ENCODE measurements at places on chromosomes 11 and 22. TPM values are rescaled to one million over a fixed set of nuclear protein-coding genes. Genes with fewer than 3 reads are reported as not detected.
A peak's percentile ranks its signal among the peaks of the same experiment; 100 is the strongest.

Gene SMTNL1
- total RNA-seq = not detected

Gene ZNF70
- total RNA-seq = 7.4 TPM

Gene TMPRSS4
- total RNA-seq = not detected

DNA sequence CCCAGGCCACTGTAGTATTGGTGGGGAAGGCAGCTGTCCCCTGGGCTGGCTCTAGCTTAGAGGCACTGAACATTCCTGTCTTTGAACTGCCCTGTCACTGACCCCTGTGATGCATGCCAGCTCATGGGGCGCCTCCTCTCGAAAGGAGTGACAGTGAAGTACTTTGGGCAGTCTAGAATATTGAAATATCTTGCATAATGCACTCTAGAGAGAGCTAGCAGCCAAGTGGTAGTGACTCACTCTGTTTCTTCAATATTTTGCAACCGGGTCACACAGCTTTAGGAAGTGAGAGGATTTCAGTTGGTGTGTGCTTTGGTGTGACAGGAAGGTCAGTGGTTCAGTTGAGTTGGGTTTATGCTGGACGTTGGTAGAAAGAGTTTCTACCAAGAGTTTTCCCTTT, 35.5 kb upstream of the ST14 start:
- peak; percentile 13 for DNase-seq
- peaks cover 10% of the 10 kb centered on the region for H3K4me1 ChIP-seq
- H3K4me3 ChIP-seq = no peak overlapping the region
- H3K36me3 ChIP-seq = peaks cover 34% of the 10 kb centered on the region
- peak overlapping the region; percentile 21 for H3K27ac ChIP-seq
- no peaks in the 10 kb centered on the region for H3K27me3 ChIP-seq

DNA sequence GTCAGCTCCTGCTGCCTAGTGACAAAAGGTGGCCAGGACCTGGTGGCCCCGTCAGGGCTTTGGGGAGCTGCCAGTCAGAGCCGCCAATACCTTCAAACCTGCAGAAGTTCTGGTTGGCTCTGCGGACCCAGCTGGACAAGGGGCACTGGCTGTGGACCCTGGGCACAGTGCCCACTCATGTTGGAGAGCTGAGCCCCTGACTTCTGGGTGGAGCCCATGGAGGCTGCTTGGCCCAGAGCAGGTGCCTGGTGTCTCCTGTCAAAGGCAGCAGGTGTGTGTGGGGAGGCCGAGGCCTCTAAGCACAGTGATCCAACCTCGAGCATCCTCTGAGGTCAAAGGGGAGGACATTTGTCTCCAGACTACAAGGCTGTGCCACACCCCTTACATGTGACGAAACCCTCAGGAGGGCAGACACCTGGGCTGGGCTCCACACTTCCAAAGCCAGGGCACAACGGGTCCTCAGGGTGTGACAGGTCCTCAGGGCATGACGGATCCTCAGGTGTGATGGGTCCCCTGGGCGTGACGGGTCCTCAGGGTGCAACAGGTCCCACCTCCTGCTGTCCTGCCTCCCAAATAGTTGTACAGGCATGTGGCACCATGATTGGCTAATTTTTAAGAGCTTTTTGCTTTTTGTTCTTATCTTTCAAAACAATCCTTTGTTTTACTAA, 37.0 kb downstream of the MUC2 start:
- no peak for DNase-seq
- no peak overlapping the region for H3K27ac ChIP-seq
- no peaks in the 10 kb centered on the region for H3K36me3 ChIP-seq
- H3K4me3 ChIP-seq = no peak overlapping the region

- H3K27me3 ChIP-seq = no peaks in the 10 kb centered on the region
- H3K27ac ChIP-seq = no peak overlapping the region
- DNase-seq = no peak
- H3K4me3 ChIP-seq = no peak overlapping the region
Measured at GRCh38 chr11:69393865-69394233, 87.6 kb upstream of the LINC01488 start.

DNA sequence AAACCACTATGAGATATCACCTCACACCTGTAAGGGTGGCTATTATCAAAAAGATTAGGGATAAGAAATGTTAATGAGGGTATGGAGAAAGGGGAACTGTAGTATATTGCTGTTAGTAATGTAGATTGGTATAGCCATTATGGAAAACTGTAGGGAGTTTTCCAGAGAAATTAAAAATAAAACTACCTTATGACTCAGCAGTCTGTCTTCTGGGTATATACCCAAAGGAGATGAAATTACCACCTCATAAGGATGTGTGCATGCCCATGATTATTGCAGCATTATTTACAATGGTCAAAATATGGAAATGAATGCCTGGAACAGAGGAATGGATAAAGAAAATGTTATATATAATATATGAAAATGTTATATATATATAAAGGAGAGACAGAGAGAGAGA, 303.8 kb downstream of the METTL15 start:
- H3K36me3 ChIP-seq = no peaks in the 10 kb centered on the region
- no peak for DNase-seq
- H3K27me3 ChIP-seq = no peaks in the 10 kb centered on the region
- no peaks in the 10 kb centered on the region for H3K4me1 ChIP-seq
- no peak overlapping the region for H3K4me3 ChIP-seq
- no peak overlapping the region for H3K27ac ChIP-seq

DNA sequence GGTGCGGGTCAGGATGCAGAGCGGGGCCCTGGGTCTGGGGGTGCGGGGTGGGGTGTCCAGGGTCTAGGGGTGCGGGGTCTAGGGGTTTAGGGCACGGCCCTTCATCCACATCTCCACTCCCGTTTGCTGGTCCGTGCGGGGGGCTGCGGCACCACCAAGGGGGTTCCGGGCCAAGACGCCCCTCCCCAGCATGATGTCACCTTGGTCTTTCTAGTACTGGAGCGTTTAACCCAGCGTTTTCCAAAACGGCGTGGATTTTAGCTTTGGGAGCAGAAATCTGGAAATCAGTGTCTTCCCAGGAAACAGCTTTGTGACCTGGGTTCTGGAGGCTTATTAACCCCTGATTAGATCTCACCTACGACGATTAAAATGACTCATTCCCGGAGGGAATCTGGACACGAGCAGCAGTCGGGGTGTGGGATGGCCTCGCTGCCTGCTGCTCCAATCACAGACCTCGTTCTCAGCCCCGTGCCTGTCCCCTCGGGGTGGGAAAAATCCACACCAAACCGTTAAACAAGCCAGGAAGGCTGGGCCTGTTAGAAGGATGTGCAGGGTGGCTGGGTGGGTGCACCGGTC, 759 bp downstream of the AP2A2 start:
- H3K4me3 ChIP-seq = peak overlapping the region; percentile 54
- H3K36me3 ChIP-seq = no peaks in the 10 kb centered on the region
- H3K27ac ChIP-seq = peak overlapping the region; percentile 50
- H3K4me1 ChIP-seq = peaks cover 30% of the 10 kb centered on the region
- DNase-seq = peak; percentile 49

DNA sequence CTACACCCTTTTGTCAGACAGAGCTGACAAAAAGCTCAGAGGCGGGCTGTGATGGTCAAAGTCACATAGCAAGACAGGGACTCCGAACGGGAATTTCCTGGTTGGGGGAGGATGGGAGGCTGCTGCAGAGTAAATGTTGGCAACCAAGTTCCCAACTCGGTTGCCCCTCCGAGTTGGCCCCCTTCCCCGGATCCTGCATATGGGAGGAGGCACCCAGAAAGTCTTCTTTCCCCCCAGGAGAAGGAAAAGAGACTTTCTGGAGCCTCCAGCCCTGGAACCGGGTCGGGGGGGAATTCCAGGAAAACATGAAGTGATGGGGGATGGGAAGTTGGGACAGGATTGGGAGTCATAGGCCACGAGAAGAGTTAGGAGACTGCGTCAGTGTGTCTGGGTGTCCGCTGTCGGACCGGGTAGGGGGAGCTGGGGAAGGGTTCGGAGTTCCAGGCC, 614 bp downstream of the SELENOM start:
- H3K27ac ChIP-seq = no peak overlapping the region
- H3K36me3 ChIP-seq = no peaks in the 10 kb centered on the region
- peaks cover 17% of the 10 kb centered on the region for H3K4me1 ChIP-seq
- peak overlapping the region; percentile 86 for H3K4me3 ChIP-seq
- H3K27me3 ChIP-seq = no peaks in the 10 kb centered on the region

DNA sequence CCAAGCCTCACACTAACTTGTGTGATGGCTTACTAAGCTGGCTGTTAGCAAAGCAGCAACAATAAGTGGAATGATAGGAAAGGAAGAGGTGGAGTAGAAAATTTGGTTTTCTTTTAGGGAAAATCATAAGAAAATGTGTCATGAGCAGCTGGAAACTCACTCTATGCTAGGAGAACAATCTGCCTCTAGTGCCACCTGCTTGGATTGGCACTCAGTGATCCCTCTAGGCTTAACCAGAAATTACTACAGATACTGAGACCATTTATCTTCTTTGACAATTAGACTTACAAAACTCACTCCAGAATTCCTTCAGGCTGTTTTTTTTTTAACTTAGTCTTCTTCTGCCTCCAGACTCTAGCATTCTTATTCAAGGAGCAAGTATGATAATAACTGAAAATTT, 117.3 kb downstream of the CD44 start:
- no peak overlapping the region for H3K4me3 ChIP-seq
- no peaks in the 10 kb centered on the region for H3K27me3 ChIP-seq
- peak overlapping the region; percentile 56 for H3K27ac ChIP-seq
- H3K4me1 ChIP-seq = peaks cover 4% of the 10 kb centered on the region
- no peak for DNase-seq
- no peaks in the 10 kb centered on the region for H3K36me3 ChIP-seq

- no peaks in the 10 kb centered on the region for H3K4me1 ChIP-seq
- no peak overlapping the region for H3K27ac ChIP-seq
- H3K36me3 ChIP-seq = no peaks in the 10 kb centered on the region
Measured at GRCh38 chr11:121844016-121844415, 272.0 kb downstream of the BLID start.

- H3K27me3 ChIP-seq = no peaks in the 10 kb centered on the region
- H3K4me3 ChIP-seq = no peak overlapping the region
- H3K4me1 ChIP-seq = peaks cover 37% of the 10 kb centered on the region
- H3K36me3 ChIP-seq = no peaks in the 10 kb centered on the region
Measured at GRCh38 chr11:61121192-61121831, 19.0 kb downstream of the CD5 start.

- no peaks in the 10 kb centered on the region for H3K36me3 ChIP-seq
- no peaks in the 10 kb centered on the region for H3K27me3 ChIP-seq
- no peak for DNase-seq
- no peak overlapping the region for H3K27ac ChIP-seq
Measured at GRCh38 chr11:30447058-30447640, 124.2 kb downstream of the ARL14EP start.

DNA sequence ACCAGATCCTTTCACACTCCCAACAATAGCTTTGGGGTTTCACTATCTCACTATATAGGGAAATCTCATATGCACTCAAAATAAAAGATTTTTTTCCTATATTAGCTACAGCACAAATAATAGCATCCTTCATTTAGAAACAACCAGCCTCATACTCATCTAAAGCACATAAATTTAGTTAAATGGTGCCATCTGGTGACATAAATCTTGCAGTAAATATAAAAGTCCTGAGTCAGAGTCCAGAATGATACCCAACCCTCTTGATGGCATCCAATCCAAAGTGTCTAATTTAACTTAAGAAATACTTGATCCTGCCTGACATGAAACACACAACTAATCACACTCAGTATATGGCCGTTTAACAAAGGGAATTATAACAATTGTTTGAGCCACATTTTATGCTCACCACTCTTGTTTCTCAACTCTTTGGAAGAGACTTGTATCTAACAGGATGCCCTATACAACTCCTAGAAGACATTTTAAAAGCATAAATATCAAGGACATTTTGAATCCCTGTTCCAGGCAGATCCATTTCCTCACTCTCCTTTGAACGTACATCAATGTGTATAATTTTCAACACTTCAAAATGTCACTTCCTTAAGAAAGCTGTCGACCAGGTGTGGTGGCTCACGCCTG, 36.2 kb downstream of the DLG2 start:
- H3K36me3 ChIP-seq = no peaks in the 10 kb centered on the region
- no peak overlapping the region for H3K4me3 ChIP-seq
- H3K27ac ChIP-seq = no peak overlapping the region
- H3K4me1 ChIP-seq = no peaks in the 10 kb centered on the region
- peaks cover 2% of the 10 kb centered on the region for H3K27me3 ChIP-seq

- peaks cover 2% of the 10 kb centered on the region for H3K27me3 ChIP-seq
- no peak for DNase-seq
- no peak overlapping the region for H3K27ac ChIP-seq
- H3K4me3 ChIP-seq = no peak overlapping the region
- peaks cover 10% of the 10 kb centered on the region for H3K4me1 ChIP-seq
Measured at GRCh38 chr11:30560206-30561106, 25.7 kb downstream of the MPPED2 start.

DNA sequence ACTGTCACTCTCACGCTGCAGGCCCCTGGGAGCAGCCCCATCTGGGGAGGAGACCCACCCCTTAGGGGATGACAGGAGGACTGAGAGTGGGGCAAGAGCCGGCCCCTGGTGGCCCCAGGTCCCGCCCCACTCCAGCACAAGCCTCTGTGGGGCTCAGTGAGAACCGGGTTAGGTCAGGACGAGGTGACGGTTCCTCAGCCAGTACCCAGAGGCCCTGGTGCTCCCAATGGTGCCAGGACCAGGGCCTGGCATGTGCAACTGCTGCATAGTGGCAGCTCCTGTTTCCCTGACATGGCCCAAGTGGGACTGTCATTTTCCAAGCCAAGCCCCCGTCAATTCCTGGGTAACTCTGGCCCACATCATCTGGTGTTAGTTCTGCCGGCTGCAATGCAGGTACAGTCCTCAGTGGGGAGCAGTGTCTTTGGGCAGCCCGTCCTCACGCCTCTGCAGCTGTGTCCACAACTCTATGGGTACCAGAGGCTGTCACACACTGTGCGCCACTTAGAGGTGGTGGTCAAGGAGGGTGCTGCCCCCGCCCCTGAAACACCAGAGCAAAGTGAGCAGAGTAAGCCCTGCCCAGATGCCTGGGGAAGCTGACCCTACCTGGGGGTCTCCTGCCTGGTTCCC, 15.9 kb downstream of the CHID1 start:
- H3K4me3 ChIP-seq = no peak overlapping the region
- no peaks in the 10 kb centered on the region for H3K27me3 ChIP-seq
- H3K4me1 ChIP-seq = no peaks in the 10 kb centered on the region
- no peak for DNase-seq
- peaks cover 11% of the 10 kb centered on the region for H3K36me3 ChIP-seq
- no peak overlapping the region for H3K27ac ChIP-seq

DNA sequence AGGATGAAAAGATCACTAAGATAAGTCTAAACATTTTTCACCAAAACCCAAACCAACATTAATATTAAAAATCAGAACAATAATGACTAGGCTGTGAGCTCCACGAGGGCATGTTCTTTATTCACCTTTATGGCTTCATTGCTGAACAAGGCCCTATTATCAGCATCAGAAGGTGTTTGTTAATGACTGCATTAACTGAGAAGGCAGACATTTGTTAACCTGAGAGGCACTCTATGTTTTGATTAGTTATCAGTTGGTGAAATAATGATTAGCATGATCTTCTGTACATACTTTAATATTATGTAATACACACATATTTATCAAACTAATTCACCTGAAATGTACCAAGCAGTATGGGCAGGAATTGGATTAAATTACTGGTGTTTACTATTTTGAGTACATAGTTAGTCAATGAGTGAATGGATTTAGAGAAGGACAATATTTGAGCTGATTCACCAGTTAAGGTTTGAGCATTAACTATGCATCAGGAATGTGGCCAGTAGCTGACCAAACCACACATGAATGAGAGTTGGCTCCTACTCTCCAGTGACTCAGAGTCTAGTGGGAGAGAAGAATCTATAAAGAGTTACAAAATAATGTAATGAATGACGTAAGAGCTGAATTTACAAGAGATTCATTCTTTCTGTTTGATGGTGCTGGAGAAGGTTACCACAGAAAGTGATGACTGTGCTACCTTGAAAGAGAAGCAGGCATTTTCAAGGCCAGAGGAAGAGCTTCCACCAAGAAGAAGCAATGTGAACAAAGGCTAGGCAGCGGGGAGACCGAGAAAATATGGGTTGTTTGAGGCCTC, 6.7 kb downstream of the IL18 start:
- no peaks in the 10 kb centered on the region for H3K27me3 ChIP-seq
- H3K36me3 ChIP-seq = no peaks in the 10 kb centered on the region
- no peak for DNase-seq
